Activated CD4-positive, alpha-beta T cell treated with anti-CD3 and anti-CD28 coated beads, Interleukin-2, Interleukin-6, amounts not matched to agents 100 ng/mL and 50 ng/mL, durations not matched to agents 16 hours and 8 hours (primary cell): ENCODE measurements at places on chromosomes 2 and 18.

DNA sequence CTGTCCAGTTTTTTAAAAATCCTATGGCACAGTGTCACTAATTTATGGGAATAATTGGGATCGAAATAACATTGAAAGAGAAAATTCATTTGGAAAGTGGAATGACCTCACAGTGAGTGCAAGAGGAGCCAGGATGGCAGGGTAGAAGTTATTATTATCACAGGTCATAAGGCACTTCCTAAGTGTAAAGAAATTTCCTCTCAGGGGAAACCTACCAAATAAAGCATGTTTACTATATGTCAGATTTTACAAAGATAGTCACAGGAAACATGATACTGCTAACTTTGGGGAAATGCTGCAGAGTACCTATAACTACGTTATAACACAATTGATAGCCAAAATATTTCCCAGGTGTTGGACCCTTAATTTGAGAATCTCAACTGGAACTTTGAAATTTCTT lies 226.3 kb upstream of the SMAD7 start:
- DNase-seq, result no peak

- DNase-seq, result peak; percentile 46
Observed at GRCh38 chr2:206083602-206084438, 2.2 kb downstream of the INO80D start.

DNA sequence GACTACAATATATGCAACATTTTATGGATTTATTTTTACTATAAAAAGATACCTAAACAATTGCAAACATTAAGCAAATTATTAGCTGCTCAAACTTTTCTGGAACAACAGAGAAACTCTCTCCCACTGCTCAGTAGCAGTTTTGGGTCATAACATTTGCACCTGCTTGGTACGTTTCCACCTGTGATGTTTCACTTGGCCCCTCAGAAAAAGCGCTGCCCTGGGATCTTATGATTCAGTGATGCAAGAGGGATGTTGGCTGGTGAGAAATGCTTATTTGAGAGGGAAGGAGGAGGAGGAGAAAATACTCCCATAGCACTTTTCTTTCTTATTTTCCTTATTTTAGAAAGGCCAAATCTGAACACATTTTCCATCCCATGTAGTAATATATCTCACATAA lies 9.2 kb downstream of the IRS1 start:
- DNase-seq, result no peak

DNA sequence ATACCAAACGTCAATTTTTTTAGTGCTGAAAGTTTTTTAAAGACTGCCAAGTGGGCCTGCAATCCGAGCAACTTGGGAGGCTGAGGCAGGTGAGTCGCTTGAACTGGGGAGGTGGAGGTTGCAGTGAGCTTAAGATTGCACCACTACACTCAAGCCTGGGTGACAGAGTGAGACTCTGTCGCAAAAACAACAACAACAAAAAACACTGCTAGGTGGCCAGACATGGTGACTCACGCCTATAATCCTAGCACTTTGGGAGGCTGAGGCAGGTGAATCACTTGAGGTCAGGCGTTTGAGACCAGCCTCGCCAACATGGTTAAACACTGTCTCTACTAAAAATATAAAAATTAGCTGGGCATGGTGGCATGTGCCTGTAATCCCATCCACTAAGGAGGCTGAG lies 202.8 kb upstream of the COPS8 start:
- no peak for DNase-seq

- no peak for DNase-seq
Observed at GRCh38 chr2:10064932-10065772, 15.1 kb downstream of the CYS1 start.

- no peak for DNase-seq
Observed at GRCh38 chr18:73827801-73828200, 319.8 kb downstream of the FBXO15 start.

- no peak for DNase-seq
Observed at GRCh38 chr2:33529771-33530481, 53.5 kb downstream of the RASGRP3 start.

DNA sequence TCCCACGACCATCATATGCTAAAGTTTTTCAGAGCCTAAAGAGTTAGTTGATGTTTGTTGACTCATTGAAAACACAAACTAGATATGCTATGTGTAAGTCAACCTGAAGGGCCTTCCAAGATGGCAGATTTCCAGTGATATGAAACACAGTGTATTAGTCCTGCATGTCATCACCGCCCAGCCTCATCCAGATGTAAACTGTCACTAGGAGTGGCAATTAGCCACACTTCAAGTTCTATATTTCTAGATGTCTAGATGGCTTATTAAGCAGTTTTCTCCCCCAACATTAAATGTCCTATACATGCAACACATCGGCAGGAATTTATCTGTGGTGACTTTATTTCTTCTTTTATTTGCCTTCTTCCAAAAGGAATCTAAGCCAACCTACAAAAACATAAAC lies 444.1 kb upstream of the SMIM21 start:
- no peak for DNase-seq

DNA sequence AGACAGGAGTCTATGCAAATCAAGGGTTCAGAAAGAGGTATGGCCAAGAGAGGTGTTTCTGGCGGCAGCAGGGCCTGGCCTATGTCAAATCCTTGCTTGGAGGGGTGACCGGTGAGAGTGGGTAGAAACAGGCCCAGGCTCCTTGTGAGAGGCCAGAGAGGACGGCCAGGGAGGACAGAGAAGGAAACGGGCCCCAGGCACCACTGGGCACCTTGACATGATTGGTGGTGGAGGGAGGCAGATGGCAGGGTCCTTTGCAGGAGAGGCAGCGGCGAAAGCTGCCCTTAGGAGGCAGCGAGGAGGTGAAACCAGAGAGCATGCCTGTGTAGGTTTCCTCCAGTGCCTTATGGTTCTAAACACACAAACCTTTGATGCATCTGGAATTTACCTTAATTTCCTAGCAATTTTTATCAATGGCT lies 6.2 kb downstream of the RAMP1 start:
- no peak for DNase-seq

DNA sequence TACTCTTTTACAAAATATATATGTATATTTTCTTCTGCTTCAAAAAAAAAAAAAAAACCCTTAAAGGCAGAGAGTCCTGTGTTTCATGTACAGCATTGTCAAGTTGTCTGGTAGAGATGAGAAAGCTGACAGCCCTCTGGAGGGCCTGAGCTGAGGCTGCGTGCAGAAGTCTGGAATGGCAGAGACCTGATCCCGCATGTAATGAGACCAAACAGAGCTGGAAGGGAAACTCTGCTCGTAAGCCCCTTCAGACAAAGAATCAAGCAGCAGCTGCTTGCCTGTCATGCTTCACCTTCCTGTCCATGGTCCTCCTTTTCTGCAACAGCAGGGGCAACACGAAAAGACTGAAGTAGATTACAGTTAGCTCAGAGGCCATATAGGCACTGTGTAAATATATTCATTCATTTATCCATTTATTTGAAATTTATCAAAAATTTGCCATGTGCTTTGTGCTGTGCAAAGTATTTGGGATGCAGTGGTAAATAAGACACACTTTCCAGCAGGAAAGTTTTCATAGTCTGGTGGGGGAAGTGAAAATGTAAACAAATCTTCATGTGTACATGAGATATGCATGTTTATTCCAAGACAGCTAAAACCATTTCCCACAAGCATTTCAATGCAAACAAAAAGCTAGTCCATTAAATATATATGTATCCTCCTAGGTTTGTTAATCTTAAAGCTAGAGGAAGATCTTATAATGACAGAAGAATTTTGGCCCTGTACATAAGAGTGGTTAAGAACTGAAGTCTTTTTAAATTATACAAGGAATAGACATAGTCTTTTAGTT lies 912.7 kb downstream of the CPS1 start:
- DNase-seq, result no peak

DNA sequence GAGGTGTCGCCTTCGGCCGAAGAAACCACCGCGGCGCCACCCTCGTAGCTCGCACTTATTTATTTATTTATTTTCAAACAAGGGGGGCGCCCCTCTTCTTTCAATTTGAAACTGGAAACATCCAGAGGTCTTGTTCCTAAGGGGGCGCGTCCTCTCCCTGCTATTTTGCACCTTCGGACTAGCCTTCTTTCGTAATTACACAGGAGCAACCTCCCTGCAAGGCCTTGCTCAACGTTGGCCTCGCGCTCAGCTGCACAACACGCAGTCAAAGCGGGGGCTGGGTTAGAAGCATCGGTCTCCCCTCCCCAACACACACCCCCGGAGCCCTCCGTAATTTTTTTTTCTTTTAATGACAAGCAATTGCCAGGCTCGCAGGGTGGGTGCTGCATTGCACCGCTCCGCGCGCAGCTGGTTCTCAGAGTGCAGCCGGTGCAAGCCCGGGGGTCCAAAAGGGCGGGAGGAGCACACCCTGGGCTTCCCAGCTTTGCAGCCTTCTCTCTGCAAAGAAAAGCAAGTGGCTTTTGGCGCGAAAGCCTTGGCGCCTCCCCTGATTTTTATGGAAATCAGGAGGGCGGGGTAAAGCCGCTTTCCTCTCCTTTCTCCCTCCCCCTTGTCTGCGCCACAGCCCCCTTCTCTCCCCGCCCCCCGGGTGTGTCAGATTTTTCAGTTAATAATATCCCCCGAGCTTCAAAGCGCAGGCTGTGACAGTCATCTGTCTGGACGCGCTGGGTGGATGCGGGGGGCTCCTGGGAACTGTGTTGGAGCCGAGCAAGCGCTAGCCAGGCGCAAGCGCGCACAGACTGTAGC lies at the start of gene MYCN:
Gene MYCN, plus strand, starts transcription at position 697 of the 807 bp plus-strand sequence. CDS start 1,515 bp downstream, outside the sequence.
- DNase-seq, result peak; percentile 60

- DNase-seq, result no peak
Observed at GRCh38 chr2:156845806-156846558, 409.8 kb downstream of the GPD2 start.

DNA sequence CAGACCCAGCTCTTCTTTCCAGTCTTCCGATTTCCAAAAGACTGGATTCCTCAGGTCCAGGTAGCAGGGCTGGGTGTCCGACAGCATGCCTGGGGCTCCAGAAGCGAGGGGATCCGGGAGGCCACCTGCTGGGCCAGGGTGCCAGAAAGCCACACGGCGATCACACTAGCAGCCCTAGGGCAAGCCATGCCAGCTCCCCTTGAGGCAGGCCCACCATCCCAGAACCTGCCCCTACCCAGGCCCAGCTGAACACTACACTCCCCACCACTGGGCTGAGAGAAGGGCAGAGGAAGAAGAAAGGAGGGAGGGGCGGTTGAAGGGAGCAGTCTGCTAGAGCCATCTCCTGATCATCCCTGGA lies 163.1 kb downstream of the TNS1 start:
- DNase-seq, result no peak

- DNase-seq, result no peak
Observed at GRCh38 chr2:19577723-19578122, 219.3 kb upstream of the OSR1 start.

GRCh38 chr2:120869730-120870466 lies 134.2 kb downstream of the GLI2 start:
- no peak for DNase-seq
